Adrenal gland (tissue), 19 donors: ENCODE measurements at places on chromosomes 16 and 17. TPM values are rescaled to one million over a fixed set of nuclear protein-coding genes. Genes with fewer than 3 reads are reported as not detected.

The CLDN9 gene
- not detected for total RNA-seq

The PRSS33 gene
- not detected for total RNA-seq

The TLCD2 gene
- total RNA-seq: 35.8 TPM

The HS3ST3A1 gene
- 3.6 TPM for total RNA-seq

The DCTPP1 gene
- total RNA-seq: 13.9 TPM

The KRTAP4-8 gene
- total RNA-seq: not detected

The PRKCB gene
- total RNA-seq: 2.2 TPM

The TP53TG3B gene
- not detected for total RNA-seq

The TPSG1 gene
- total RNA-seq: not detected

The TBC1D3K gene
- total RNA-seq: not detected

The GPR139 gene
- not detected for total RNA-seq
